ENCODE measurements at places on chromosomes 1 and 21.

- DNase-seq: no peak
Observed at GRCh38 chr1:100308777-100309176, 42.8 kb downstream of the RTCA start.

GRCh38 chr21:38660333-38661196, 145.2 kb upstream of the ETS2 start:
- DNase-seq: no peak

GRCh38 chr1:22114083-22115012, 28.5 kb downstream of the WNT4 start:
- DNase-seq: no peak

DNA sequence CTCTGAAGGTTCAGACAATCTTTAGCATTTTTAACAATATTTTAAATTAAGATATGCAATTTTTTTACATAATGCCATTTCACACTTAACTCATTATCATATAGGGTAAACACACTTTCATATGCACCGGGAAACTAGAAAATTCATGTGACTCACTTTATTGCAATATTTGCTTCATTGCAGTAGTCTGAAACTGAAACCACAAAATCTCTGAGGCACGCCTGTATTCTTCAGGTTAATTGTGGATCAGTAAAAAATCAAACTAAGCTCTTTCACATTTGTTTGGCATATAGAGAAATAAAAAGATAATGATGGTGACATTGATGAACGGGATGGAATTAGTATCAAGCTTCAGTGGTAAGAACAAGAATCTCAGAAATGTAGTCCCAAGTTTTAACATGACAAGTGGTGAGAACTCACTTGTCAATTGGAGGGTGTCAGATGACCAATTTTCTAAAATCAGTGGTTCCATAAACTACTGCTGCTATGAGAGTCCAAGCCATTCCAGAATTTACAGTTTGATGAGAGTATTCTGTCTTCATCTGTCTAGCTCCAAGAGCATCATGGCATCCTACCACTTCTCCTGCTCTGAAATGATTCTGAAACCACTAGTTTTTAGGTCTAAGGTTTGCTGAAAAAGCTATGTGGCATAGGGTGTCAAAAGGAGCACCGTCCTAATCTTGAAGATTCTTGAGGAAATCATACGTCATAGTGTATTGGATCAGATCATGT, 281.0 kb downstream of the PTPRC start:
- no peak for DNase-seq

DNA sequence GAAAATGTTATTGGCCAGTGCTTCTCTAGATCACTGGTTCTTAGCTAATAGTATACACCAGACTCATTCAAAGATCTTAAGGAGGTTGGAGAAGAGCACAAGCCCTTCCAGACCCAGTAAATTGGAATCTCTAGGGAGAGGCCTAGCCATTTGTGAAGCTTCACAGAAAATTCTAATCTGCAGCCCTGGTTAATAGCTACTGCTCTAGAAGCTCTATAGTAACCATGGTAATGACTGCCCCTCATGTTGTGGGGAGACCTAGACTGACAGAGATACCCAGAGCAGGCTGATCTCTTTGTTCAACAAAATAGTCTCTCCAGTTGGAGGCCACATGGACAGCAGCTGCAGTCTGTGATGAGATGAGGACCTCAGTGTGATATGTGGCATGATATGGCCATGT, 31.7 kb downstream of the ARID1A start:
- no peak for DNase-seq

- no peak for DNase-seq
Observed at GRCh38 chr1:50412813-50413476, 10.3 kb downstream of the DMRTA2 start.

DNA sequence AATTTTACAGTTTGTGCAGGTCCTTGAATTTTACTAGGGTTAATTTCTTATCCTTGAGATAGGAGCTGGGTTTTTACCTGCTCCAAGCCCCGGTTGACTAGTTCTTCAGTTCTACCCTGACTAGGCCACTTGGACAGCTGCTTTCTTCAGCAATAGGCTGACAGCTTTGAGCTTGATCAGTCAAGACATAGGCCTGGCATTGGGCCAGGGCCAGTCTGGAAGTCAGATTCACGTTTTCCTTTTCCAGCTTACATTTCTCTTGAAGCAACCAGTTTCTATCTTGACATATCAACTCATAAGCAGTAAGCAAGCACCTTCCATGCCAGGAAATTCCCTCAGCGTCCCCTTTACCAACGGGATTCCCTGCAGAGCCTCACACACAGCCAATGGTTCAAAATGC, 63.7 kb upstream of the AJAP1 start:
- DNase-seq: no peak

- DNase-seq: peak; percentile 24
Observed at GRCh38 chr1:246417152-246417812, 89.8 kb downstream of the SMYD3 start.

- DNase-seq: peak; percentile 66
Observed at GRCh38 chr21:34640858-34641257, 25.9 kb upstream of the RCAN1 start.

DNA sequence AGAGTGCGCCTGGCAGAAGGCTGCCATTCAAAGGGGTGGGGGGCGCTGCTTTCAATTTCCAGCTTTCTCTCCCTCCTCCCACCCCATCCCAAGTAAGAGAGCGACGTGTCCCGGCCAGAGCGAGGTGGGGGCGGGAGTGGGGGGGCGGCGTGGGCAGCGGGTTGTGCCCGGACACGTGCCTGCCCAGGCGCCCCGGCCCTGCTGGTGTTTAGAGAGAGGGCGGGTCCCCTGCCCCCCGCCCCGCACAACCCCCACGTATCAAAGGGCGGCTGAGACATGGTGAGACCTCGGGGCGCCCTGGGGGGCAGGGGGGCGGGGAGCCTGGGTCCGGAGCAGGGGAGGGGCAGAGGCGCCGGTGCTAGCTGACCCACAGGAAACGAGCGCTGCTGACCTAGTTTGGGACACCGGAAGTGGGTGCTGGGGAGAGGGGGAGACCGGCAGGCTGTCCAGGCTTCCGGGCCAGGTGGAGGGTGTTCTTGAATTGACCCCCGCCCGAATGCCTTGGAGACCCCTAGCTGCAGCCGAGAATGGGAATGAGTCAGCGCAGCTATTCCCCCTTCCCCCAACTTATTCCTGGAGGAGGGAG, 1.3 kb downstream of the ZBTB7B start:
- DNase-seq: no peak

- DNase-seq: no peak
Observed at GRCh38 chr1:205268846-205269680, 41.3 kb downstream of the TMCC2 start.

DNA sequence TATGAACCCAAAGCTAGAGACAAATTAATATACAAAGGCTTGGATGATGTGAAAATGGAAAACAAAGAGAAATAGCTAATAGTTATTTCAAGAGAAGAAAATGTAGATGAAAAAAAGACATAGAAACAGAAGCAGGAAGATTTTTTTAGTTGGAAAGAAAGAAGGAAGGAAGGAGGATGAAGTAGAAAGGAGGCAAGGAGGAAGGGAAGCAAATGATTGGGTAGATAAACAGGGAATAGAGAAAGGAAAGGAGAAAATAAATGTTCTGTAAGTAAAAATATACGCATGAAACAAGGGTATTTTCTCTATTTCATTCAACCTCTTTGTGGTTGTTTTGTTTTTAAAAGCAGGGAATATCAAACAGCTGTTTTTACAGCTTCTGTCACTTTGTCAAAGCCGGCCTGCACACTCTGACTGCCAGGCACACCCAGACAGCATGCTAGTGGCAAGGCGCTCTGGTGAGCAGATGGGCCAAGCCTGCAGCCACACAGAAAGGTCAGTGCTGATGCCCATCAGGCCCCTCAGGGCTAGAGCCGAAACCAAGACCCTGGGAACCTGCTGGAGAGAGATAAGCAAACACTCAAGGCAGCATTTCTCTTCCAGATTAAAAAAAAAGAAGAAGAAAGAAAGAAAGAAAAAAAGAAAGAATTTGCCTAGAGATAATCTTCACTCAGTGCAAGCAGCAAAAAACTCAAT, 72.9 kb upstream of the CTTNBP2NL start:
- no peak for DNase-seq

- DNase-seq: no peak
Observed at GRCh38 chr1:243246916-243247315, 8.2 kb downstream of the CEP170 start.

DNA sequence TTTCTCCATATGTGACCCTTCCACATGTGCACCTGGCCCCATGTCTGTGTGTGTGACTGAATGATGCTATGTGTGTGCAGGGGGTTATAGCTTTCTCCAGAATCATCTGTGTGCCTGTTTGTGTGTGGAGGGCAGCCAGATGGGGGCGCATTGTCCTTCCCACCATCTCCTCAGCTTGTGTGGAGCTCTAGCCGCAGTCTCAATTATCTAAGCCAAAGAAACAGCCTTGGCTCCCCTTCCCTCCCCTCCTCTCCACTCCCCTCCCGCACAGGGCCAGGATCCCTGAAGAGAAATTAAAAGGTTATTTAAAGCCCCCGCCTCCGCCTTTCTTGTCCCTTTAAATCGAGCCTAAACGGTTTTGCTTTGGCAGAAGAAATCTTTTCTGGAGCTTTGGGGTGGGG, 1.8 kb upstream of the DMBX1 start:
- no peak for DNase-seq

DNA sequence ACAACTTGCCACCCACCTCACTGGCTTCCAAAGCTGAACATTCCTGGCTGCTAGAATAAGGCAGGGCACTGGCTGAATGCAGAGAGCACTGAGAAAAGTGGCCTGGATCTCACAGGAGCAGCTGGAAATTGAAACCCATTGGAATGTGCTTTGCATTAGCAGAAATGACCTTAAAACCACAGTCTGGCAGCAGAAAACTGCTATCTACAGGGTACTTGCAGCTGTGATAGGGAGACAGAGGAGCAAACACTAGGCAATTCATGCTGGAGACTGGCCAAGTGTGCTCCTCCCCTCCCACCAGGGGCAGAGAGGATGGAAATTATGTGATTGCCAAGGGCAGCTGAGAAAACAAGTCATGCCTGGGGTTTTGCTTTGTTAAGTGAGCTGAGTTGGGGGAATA, 47.2 kb downstream of the HSD3B1 start:
- peak; percentile 14 for DNase-seq

DNA sequence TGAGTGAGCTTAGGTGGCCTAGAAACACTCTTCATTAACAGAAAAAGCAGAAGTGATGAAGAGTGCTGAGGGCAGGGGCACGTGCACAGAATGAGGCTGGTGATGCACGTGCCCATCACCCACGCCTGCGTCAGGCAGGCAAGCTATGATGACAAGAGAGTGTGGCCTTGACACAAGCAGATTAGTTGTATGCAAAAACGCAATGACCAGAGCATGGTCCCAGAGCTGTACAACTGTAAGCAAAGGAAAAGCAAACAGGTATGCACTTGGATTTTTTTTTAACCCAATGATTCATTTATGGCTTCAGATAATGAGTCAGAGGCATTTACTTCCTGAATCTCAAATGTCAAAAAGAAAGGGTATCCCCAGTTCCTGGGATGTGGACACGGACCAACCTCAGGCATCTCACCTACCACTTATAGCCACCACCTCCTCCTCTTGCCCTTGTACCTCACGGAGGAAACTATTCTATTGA, 9.1 kb upstream of the TMEM61 start:
- no peak for DNase-seq

DNA sequence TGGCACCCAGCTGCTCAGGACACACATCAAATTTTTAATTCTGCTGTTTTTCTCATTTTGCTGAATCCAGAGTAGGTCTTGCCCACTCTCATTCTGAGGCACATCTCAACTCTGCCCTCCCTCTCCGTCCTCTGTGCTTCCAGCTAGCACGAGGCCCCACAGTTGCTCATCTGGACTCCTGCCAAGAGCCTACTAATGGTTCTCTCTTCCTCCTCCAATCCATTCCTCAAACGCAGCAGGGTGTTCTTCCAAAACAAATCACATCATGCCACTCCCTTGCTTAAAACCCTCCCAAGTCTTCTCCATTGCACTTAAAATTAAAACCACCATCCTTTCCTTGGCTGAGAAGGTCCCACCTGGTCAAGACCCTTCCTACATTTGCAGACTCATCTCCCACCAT, 49.8 kb upstream of the SCAF4 start:
- DNase-seq: no peak

DNA sequence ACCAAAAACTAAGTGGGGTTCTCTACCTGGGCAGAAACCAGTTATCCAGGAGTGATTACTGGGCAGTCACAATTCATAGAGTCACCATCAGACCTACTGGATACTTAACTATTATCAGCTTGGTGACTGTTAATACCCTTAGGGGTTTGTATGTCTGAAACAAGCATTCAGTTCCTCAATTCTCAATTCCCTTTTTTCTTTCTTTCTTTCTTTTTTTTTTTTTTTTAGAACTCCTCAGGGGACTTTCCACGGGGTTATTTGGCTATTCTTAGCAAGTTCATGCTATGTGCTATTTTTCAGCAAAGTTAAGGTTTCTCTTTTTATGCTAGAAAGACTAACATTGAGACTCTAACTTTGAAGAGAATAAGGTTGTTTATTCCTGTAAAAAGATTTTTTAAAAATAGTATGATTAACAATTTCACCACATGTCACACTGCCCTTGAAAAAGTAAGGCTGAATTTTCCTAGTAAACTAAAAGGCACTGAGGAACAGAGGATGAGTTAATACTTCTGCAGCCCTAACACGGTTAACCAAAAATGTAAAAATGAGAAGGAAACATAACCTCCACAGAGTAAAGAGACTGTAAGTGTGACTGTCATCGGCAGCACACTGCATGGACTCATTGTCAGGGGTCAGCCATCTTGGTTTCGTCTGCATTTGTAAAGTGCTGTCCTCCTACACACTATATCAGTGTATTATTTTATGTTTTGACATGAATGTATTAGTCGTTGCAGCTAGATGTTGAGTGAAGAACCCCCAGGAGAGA, 310.2 kb downstream of the NTNG1 start:
- DNase-seq: no peak

- no peak for DNase-seq
Observed at GRCh38 chr1:72636631-72637030, 354.3 kb upstream of the NEGR1 start.

Measured in T1000 (cell line).